Activated T-helper 2 cell treated with anti-CD3 and anti-CD28 coated beads, Interferon-gamma antibody, Interleukin-2, Interleukin-4, amounts not matched to agents 10 μg/mL and 5 μg/mL and 100 μg/mL, durations not matched to agents 14 hours and 24 hours and 36 hours (primary cell): ENCODE measurements at places on chromosomes 12 and 14.

DNA sequence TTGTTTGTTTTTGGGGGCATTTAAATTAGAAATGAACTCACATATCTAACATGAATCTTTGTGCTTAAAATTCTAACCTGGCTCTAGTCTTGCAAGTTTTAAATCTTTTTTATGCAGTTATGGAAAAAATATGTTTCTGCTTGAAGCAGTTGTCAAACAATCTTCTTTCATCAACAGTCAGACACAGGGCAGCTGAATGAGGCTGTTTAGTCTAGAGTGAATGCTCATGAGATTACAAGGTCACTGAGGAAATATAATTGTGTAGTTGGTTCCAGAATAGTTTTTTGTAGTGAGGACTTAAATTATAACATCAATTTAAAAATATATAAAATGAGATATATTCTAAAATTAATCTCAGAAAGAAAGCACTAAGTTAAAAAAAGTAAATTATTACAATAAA is 76.5 kb downstream of the TRMT5 start:
- H3K4me1 ChIP-seq: no peaks in the 10 kb centered on the region
- no peak overlapping the region for H3K27ac ChIP-seq

GRCh38 chr14:60532442-60532841 is 23.5 kb downstream of the SIX6 start:
- H3K36me3 ChIP-seq: no peaks in the 10 kb centered on the region
- no peaks in the 10 kb centered on the region for H3K4me1 ChIP-seq
- DNase-seq: no peak
- H3K4me3 ChIP-seq: no peak overlapping the region

- peak overlapping the region; percentile 73 for H3K27ac ChIP-seq
- no peak overlapping the region for H3K4me3 ChIP-seq
- no peaks in the 10 kb centered on the region for H3K27me3 ChIP-seq
- H3K4me1 ChIP-seq: peaks cover 11% of the 10 kb centered on the region
- H3K36me3 ChIP-seq: peaks cover 57% of the 10 kb centered on the region
- no peak for DNase-seq
These were observed 15.0 kb downstream of the PMCH start for GRCh38 chr12:102182635-102183034.

DNA sequence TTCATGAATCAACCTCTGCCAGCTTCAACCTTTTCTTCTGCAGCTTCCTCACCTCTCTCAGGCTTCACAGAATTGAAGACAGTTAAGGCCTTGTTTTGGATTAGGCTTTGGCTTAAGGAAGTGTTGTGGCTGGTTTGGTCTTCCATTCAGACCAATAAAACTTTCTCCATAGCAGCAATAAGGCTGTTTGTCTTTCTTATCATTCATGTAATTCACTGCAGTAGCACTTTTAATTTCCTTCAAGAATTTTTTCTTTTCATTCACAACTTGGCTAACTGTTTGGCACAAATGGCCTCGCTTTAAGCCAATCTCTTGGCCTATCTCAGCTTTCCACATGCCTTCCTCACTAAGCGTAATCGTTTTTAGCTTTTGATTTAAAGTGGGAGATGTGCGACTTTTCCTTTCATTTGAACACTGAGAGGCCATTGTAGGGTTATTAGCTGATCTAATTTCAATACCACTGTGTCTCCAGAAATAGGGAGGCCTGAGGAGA is 229.5 kb downstream of the IPO8 start:
- no peaks in the 10 kb centered on the region for H3K36me3 ChIP-seq
- H3K4me1 ChIP-seq: no peaks in the 10 kb centered on the region
- H3K27ac ChIP-seq: no peak overlapping the region
- no peak for DNase-seq
